Stimulated activated CD4-positive, alpha-beta T cell treated with anti-CD3 and anti-CD28 coated beads, Interleukin-1b, Interleukin-23, amount 100 ng/mL, for 48 hours (primary cell): ENCODE measurements at places on chromosomes 2 and 18.

- no peak for DNase-seq
Observed at GRCh38 chr2:215137741-215138340, 585 bp downstream of the ABCA12 start.

DNA sequence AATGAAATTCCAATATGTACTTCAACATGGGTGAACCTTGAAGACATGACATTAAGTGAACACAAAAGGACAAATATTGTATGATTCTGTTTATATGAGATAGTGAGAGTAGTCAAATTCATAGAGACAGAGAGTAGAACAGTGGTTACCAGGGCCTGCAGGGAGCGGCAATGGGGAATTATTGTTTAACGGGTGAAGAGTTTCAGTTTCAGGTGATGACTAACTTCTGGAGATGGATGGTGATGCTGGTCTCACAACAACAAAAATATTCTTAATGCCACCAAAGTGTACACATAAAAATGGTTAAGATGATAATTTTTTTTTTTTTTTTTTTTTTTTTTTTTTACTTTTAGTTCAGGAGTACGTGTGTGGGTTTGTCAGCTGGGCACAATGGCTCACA, 109.4 kb upstream of the TMEM200C start:
- DNase-seq = peak; percentile 20

DNA sequence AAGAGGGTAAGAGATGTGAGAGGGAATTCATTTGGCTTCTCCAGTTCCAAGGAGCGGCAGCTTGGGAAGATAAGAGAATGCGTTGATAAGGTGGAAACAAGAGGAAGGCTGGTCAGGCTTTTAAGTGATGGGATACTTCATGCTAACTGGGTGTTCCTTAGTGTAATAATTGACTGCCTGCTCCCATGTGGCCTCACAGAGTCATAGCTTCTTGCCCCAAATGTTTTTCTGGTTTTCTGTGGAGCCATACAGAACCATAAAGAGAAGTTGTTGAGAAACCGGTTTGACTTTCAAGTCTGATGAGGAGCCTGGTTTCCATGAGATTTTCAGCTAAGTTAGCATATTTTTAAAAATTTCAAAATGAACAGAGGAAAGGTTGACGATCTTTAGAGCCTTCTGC, 97.5 kb upstream of the ZFP36L2 start:
- DNase-seq = no peak

DNA sequence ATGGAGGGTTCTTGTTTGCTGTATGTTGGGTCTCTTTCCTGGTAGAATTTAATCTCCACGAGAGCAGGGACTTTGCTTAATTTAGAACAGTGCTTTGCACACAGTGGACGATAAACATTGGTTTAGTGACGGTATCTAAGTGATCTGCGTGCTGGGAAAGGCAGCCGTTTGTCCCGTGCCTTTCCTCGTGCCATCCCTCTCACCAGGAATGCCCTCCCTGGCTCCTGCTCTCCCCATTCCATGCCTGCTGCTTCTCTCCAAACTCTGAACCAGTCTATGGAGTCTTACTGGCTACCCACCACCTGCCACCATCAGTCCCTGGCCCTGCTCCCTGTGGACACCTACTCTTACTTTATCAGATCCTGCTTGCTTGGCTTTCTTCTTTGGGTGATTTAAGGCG, 27.3 kb upstream of the TNP1 start:
- no peak for DNase-seq

DNA sequence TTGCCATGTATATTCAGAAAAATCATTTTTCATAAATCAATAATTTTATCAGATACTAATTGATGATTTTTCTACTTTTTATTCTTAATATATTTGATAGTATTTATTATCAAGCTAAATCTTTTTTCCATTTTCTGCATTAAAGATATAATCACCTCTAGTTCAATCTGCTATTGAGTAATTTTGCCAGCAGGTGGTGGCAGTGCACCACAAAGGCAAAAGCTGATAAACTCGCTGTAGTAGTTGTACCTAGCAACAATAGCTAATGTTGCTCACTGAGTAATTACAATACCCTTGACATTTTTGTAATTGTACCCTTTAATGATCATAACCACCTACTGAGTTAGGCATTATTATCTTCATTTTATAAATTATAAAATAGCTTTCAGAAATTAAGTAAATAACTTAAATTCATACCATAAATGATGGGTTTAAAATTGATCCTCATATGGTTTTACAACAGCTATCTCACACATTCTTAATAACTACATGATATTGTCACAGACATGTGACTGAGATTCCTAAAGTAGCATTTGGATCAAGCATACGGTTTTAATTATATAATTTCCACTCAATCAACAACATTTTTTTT, 52.0 kb upstream of the CALCRL start:
- peak; percentile 41 for DNase-seq

GRCh38 chr2:161547130-161547529, 77.1 kb upstream of the SLC4A10 start:
- no peak for DNase-seq

GRCh38 chr2:22748909-22749308, 636.1 kb upstream of the KLHL29 start:
- no peak for DNase-seq

DNA sequence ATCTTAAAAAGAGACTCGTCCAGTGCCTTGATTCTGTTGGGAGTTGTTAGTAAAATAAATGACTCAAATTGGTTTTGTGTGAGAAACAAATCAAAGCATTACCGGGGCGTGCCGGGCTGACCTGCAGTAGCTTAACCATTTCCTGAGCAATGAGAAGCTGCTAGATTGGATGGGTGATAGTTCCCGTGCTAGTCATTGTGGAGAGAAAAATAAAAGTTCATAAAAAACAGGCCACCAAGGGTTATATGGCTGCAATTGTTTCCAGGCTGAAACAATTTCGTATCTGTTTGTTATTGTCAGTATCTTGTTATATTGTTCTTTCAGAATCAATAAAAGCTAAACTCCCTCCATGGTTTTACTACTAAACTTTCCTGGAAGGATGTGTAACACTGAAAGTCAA, 314.4 kb downstream of the MTX2 start:
- DNase-seq = no peak

DNA sequence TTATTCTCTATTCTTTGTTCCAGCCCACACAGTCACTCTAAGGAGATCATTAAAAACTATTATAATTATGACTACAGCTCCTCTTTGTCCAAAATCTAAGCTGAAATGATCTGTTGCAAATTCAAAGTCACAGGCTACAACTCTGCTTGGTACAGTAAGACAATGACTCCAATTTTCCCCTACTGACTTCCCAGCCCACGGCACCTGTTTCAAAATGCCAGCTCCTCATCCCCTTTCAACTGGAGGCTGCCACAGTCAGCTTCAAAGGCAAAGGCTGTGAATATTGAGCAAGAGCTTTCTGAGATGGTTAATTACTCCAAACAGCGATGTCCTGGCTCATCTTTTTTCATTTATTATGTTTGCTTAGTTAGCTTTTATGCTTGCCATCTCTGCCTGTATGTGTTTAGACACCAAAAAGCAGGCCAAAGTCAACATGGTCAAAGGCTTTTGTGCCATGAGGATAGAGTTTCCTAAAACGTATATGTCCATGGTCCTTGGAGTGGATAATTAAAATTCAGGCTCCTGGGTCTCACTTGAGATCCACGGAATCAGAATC, 141.1 kb downstream of the DOCK10 start:
- peak; percentile 19 for DNase-seq

DNA sequence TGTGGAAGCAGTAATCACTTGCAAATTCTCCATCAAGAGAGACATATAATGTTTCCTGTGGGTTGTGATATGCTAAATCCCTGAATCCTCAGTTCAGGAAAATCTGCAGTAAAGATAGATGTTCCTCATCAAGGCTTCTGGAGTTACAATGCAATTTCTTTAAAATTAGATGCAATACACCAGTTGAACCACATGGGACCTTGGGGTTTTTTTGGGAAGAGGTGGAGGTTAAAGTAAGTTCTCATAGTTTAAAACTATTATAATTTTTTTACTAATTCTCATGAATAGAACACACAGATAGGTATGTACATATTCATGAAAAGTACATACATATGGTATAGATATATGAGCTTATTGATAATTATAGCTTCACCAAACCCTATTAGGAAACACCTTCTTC, 496.2 kb downstream of the SATB2 start:
- no peak for DNase-seq

- no peak for DNase-seq
Observed at GRCh38 chr18:30175621-30176225, 866.8 kb downstream of the DSC3 start.

DNA sequence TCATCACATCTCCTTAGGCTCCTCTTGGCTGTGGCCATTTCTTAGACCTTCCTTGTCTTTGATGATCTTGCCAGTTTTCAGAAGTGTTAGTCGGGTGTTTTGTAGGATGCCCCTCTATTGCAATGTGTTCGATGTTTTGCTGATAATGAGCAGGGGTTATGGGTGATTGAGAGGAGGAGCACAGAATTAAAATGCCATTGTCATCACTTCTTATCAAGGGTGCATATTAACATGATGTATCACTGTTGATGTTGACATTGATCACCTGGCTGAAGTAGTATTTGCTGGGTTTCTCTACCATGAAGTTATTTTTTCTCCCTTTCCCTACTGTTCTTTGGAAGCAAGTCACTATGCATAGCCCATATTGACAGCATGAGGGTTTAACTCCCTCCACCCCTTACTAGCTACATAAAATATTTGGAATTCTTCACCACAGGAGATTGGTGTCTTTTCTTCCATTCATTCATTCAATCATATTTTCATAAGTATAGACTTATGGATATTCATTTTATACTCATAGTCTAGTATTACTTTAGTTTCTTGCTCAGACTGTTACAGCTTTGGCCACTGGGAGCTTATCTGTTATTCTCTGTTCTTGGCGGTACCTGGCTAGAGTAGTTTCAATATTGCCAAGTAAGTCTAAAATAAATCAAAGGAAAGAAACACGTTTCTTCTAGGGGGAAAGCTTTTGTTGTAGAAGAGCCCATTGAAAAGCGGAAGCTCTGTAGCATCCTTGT, 54.5 kb upstream of the TMEM87B start:
- no peak for DNase-seq

- DNase-seq = peak; percentile 80
Observed at GRCh38 chr2:46239847-46240181, 57.4 kb upstream of the EPAS1 start.

- DNase-seq = no peak
Observed at GRCh38 chr2:66794070-66794469, 359.1 kb downstream of the MEIS1 start.

GRCh38 chr2:122652670-122653069, 897.2 kb downstream of the TSN start:
- DNase-seq = no peak

- no peak for DNase-seq
Observed at GRCh38 chr18:61602836-61603235, 269.6 kb downstream of the CDH20 start.

DNA sequence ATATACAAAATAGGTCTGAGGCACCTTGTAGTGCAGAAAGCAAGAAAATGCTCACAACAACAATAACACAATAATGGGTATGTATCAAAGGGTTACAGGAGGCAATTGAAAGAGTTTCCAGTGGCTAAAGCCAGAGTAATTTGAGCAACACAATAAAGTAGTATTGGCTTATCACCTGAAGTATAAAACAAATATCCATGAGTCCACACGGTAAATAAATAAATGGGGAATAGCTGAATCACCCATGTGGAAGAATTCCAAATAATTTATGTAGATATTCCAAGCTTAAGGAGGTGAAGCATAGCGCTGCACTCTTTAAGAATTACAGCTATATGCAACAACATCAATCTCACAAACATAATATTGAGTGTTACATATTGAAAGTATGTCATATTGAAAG, 110.8 kb downstream of the AFF3 start:
- DNase-seq = no peak

DNA sequence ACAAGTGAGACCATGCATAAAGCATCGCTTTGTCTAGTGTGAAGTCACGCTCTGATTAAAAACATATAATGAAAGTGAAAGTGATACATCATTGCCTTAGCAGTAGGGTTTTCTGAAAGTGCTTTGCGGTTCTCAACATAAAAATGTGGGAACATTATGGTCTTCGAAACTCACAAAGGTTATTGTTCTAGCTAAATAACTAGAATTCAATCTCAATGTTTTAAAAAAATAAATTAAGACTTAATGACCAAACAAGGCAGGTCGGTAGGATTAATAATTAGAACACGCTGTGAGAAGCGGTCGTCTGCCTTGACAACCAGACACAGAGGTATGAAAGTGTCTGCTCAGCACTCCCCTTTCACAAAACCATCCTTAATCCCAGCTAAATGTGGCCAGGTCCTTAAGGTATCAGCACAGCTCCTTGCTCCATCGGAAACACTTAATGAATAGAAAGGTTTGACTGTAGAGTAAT, 42.2 kb downstream of the KLHL14 start:
- no peak for DNase-seq

DNA sequence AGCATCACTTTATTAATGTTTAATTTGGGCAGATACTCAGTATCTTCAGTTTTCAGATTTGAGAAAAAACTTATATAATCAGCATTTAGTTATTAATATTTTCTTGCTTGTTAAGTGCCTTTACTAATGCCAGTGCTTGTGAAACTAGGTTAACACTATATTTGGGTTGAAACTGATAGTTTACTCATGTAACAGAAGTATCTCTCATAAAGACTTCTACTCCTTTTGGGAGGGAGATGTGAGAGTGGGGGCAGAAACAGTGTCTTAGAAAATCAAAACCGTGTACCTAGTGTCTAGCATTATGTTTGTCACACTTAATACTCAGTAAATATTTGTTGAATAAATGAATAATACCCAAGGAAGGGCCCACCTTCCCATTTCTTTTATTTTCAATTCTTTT, 129.5 kb downstream of the MSTN start:
- no peak for DNase-seq

DNA sequence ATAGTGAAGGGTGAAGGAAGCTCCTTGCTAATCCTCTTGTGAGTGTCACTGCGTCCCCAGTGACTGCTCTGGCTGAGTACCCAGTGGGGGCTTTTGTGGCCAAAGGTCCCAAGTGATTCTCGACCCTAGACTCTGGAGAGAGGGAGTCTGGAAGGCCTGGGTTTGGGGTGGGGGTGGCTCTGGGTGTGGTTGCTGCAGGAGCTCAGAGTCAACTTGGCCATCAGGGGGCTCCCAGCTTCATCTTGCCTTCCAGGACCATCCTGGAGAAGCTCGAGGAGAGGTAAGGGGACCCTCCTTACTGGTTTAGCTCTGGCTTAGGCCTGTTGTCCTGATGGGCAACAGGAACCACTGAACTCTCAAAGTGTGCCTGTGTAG, 592 bp downstream of the PSD4 start:
- no peak for DNase-seq

DNA sequence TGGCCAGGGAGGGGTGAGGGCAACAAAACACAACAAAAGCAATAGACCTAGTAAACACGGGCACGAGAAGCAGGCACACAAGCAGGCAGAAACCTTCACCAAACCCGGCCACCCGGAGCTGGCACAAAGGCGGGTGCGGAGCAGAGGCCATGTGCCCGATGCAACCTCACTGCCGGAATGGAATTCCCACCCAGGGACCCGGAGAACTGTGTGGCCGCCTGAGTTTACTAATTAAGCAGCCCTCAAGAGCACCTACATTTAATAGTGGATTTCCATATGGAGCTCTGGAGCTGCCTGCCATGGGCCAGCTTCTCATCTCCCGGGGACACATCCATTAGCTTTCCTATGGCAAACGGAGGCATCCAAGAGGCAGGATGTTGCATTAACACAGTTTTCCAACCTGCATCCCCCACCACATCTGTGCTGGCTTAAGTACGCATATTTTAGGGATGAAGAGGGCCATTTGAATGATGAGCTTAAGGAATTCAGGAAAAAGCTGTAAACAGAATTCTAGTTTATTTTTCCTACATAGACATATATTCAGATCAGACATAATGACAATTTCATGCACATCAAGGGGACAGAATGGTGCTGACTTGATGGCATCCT, 104.5 kb upstream of the SMIM21 start:
- DNase-seq = no peak
